Cortex of kidney (tissue), 1 donor: ENCODE measurements at places on chromosomes 16 and 17.

GRCh38 chr16:56763291-56763916 lies 33.5 kb downstream of the NUP93 start:
- no peak for DNase-seq

GRCh38 chr17:38585056-38585917 lies 20.5 kb downstream of the SRCIN1 start:
- DNase-seq, result no peak

DNA sequence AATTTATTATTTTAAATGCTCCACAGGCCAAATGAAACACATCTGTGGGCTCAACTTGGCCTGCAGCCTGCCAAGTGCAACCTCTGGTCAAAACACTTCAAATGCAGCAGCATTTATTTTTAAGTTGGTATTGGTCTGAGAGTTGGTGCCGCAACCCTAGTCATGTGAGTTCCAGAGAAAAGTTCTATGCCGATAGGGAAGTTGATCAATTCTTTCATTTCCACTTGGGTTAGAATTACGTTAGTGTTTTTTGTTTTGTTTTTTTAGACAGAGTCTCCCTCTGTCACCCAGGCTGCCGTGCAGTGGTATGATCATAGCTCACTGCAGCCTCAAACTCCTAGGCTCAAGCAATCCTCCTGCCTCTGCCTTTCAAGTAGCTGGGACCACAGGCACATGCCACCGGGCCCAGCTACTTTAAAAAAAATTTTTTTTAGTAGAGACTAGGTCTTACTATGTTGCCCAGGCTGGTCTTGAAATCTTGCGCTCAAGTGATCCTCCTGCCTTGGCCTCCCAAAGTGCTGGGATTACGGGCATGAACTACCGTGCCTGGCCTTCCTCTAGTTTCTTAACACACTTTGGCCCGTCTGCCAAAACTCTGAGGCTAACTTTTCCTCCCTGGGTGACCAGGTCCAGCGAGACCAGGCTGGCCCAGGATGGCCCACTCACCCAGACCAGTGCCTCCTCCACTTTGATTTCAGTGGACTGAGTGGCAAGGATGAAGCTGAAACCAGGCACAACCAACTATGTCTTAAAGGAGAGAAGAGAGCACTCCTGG lies 221.1 kb downstream of the MRTFB start:
- DNase-seq, result no peak

DNA sequence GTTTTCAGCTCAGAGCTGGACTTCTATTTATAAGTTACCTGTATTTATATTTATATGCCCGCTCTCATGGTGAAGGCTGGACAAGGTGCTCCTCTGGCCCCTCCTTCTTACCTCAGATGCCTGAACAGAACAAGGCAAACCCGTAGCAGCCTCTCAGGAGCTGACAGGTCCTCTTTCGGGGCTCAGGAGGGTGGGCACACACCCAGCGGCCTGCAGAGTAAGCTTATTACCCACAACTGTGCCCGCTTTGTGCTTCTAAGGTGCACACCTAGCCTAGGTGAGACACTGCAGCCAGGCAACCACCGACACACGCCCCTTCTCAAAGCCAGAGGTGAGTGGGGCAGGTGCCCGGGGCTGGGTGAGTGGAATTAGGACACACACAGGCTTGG lies 5.3 kb downstream of the NKIRAS2 start:
- DNase-seq, result no peak

- no peak for DNase-seq
Measured at GRCh38 chr17:4033751-4034251, 69.6 kb upstream of the ATP2A3 start.

- DNase-seq, result no peak
Measured at GRCh38 chr16:77584205-77584859, 138.0 kb upstream of the NUDT7 start.

- DNase-seq, result no peak
Measured at GRCh38 chr17:81556863-81557262, 4.7 kb upstream of the FAAP100 start.

DNA sequence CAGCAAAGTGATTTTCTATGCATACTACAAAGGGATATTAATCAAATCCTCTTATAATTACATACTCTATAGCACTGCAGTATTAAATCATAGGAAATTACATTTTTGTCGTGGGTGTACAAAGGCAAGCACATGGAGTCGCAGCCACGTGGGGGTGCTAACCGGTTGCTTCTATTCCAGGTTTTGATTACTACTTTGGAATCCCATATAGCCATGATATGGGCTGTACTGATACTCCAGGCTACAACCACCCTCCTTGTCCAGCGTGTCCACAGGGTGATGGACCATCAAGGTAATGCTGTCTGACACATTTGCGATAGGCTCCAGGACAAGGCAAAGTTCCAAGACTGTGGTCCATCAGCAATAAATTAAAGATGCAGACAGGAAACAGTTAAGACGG lies 60.1 kb downstream of the ARSG start:
- DNase-seq, result no peak
